ENCODE measurements at places on chromosomes 11 and 22. TPM values are rescaled to one million over a fixed set of nuclear protein-coding genes. Genes with fewer than 3 reads are reported as not detected.

Gene INS
- total RNA-seq = not detected

Gene KRTAP5-7
- total RNA-seq = 0.24 TPM

- no peak for DNase-seq
These were observed 148.8 kb downstream of the JRKL start for GRCh38 chr11:96538622-96539021.

- no peak for DNase-seq
These were observed 16.9 kb downstream of the SLC37A2 start for GRCh38 chr11:125079878-125080530.

- DNase-seq = no peak
These were observed 310.7 kb upstream of the MTNR1B start for GRCh38 chr11:92658733-92659132.

GRCh38 chr11:88414981-88415413 lies 77.5 kb upstream of the CTSC start:
- DNase-seq = no peak

- no peak for DNase-seq
These were observed 1423.8 kb downstream of the TBC1D22A start for GRCh38 chr22:48186146-48186790.

GRCh38 chr11:72782081-72782920 lies 11.5 kb downstream of the STARD10 start:
- no peak for DNase-seq

Data from posterior vena cava (tissue), 2 donors.